ENCODE measurements at places on chromosomes 12 and 14. TPM values are rescaled to one million over a fixed set of nuclear protein-coding genes. Genes with fewer than 3 reads are reported as not detected.
A peak's percentile ranks its signal among the peaks of the same experiment; 100 is the strongest.

GRCh38 chr12:112518365-112518735, 99.6 kb downstream of the PTPN11 start:
- no peak for DNase-seq

GRCh38 chr12:32679920-32680237, 778 bp downstream of the DNM1L start:
- no peak for DNase-seq

DNA sequence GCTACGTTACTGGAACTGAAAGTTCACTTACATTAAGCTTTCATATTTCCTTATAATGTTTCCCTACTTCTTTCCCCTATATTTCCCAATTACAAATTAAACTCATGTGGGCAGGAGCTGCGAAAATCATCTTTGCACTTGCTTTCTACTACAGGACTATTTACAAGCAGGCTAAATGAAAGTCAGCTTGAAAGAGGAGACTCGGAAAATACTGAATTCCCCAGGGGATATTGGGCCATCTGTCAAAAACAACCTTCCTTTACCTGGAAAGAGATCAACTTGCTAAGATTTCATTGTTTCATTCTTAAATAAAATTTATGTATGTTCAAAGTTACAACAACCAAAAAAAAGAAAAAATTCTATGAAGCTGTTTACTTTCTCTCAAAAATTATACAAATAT, 92.8 kb upstream of the BBS10 start:
- DNase-seq, result no peak

DNA sequence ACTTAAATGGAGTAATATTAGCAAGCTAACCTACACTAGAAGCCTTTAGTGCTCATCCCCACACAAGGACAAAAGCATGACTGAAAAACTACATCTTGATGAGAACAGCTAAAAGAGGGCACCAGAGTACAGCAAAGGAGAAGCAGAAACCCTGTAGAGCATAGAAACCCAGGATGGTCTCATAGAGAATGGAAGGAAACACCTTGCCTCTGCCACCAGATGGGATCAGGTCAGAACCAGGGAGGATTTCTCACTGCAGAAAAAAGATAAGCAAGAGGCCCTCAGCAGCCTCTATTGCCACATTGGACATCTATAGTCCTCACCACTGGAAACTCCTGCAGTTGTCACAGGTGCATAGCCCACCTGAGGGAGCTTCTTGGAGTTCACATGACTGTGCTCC, 13.6 kb upstream of the ZNF705A start:
- no peak for DNase-seq

DNA sequence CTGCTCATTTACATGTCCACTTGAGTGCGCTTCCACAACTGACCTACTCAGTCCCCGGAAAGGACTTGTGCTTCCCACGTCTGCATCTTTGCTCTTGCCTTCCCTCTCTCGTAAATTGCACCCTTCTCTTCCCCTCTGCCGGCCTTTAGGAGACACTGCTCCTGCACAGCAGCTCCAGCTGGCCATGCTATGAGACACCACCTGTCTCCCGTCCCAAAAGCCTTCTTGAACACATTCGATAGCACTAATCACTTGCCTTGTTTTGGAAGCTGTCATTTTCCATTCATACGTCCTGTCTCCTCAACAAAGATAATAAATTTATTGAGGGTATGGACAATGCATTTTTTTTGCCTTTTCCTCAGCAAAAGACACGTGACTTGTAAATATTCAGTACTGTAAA, 15.7 kb upstream of the KCNA1 start:
- no peak for DNase-seq

GRCh38 chr12:92471551-92471950, 231.2 kb upstream of the PLEKHG7 start:
- no peak for DNase-seq

GRCh38 chr12:117342682-117343081, 18.7 kb downstream of the NOS1 start:
- DNase-seq, result no peak

DNA sequence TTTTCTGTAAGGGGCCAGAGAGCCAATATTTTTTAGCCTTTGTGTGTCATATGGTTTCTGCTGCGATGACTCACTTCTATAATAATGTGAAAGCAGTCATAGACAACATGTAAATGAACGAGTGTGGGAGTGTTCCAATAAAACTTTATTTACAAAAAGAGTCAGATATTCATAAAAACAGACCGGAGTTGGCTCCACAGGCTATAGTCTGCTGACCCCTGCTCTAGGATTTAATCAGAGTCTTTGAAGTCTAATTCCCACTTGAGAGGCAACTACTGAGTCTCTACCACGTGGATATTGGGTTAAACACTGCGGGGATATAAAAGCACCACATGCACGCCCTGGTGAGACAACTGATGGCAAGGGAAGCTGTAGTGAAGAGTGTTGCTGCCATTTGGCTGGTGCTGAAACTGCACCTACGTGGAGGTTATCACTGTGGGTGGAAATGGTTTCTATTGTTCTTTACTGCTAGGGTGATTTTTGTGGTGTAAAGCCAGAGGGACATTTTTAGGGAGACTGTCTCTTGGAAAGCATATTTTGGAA, 3.6 kb upstream of the NINJ2 start:
- no peak for DNase-seq

DNA sequence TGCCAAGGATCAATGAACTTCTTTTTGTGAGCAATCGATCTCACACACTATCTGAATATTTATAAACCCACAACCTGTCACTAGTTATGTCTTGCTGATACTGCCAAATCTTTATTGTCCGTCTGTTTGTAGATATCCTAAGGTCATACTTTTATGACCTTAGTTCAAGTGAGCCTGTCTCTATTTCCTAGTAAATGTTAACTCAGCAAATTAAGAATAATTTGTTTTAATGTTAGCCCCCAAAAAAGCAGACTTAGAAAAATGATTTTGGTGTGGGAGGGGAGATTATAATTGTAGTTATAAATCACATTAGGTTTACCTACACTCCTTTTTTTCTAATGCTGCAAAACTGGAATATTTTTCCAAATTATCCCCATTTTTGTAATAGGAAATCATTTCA, 9.4 kb downstream of the STYK1 start:
- DNase-seq, result no peak

DNA sequence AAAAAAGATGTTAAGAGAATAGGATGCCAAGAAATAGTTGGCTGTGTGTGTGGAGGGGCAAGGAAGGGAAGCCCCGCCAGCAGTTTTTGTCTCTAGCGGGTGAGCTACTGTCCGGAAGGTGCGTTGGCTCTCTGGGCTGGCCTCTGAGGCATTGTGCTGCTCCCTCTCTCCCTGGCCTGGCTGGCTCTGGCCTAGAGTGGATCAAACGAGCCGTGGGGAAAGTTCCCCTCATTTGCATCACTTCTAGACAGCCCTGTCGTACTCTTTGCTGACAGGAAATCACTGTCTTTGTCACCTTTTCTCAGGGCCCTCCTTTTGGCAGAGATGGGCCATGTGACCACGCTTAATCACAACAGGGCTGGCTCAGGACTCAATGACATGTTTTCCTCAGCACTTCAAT, 236.1 kb upstream of the NPAS3 start:
- DNase-seq, result peak; percentile 49

DNA sequence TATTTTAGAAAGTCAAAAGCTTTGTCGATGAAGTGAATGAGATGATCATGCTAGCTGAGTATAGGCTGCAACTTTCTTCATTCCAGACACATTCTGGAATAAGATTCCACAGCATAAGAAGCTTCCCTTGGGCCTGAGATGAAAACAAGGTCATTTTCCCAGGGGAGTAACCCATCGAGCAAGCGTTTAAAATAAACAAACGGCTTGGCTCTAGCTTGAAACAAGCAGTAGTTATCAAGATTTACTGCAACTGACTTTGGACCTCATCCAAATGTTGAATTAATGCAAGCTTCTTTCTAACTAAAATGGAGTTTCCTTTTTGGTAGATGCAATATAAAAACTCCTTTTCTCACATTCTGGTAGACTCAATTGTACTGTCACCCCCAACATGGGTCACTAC, 23.0 kb downstream of the KCNJ8 start:
- no peak for DNase-seq

GRCh38 chr14:88196925-88197324, 126.1 kb downstream of the KCNK10 start:
- DNase-seq, result no peak

DNA sequence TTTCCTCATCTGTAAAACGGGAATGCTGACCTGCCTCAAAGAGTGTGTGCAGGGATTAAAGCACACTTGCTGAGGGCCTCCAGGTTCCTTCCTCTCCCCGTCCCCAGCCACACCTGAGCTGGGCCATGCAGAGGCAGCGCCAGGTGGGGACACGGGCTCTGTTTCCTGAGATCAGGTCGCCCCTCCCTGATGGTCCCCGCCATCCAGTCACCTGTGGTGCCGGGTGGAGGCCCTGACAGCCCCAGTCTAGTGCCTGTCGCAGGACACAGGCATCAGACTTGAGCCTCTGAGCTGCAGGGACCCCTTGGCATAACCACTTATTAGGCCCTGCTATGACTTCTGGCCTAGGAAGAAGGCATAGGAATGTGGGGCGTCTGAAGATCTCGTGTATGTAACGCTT, 12.5 kb downstream of the CHGA start:
- no peak for DNase-seq

DNA sequence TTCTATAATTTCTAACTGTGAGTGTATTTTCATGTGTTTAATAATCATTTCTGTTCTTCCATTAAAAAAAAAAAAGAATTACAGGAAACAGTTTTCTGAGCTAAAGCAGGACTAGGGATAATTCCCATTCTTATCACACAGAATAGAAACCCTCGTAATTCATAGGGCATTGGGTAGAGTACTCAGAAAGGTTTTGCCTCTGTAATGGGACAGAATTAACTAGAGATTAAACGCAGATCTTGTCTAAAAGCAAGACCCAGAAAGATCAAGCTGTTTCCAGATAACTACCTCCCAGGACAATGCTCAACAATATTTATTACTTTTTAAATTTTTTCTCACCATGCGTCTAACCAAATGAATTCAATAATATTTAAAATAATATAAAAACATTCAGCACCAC, 10.2 kb downstream of the GSKIP start:
- DNase-seq, result no peak

DNA sequence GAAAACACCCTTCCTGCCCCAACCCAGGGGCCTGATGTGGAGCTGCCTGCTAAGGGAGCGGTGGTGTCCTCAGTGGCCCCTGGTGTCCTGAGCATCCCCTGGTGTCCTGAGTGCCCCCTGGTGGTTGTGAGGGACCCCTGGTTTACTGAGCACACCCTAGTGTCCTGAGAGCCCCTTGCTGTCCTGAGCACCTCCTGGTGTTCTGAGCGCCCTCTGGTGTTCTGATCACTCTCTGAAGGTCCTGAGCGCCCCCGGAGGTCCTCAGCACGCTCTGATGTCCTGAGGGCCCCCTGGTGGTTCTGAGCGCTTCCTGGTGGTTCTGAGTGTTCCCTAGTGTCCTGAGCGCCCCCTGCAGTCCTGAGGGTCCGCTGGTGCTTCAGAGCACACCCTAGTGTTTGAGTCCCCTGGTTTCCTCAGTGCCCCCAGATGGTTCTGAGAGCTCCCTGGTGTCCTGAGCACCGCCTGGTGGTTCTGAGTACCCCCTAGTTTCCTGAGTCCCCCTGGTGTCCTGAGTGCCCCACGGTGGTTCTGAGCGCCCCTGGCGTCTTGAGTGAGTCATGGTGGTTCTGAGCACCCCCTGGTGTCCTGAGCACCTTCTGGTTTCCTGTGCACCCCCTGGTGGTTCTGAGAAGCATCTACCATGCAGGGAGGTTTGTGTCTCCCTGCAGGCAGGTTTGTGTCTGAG, 1004.2 kb downstream of the TMEM121 start:
- no peak for DNase-seq

- DNase-seq, result no peak
Measured at GRCh38 chr14:35988972-35989690, 163.0 kb downstream of the BRMS1L start.

GRCh38 chr12:92540782-92541423, 161.9 kb upstream of the PLEKHG7 start:
- no peak for DNase-seq

Gene SELPLG
- 1.8 TPM for polyA plus RNA-seq

Gene IGF1
- polyA plus RNA-seq, result 6.8 TPM

Gene ARHGAP5
- polyA plus RNA-seq, result 20.6 TPM

Gene LRP1-AS
- not detected for polyA plus RNA-seq

Gene SYNE3
- polyA plus RNA-seq, result 5.1 TPM

Gene APOLD1
- 6.1 TPM for polyA plus RNA-seq

Gene HOXC10
- 15.4 TPM for polyA plus RNA-seq

Gene ITGA7
- polyA plus RNA-seq, result 19.5 TPM
